CD14-positive monocyte (primary cell): ENCODE measurements at places on chromosomes 5 and 9.
A peak's percentile ranks its signal among the peaks of the same experiment; 100 is the strongest.

- no peak for DNase-seq
Observed at GRCh38 chr9:110414471-110414870, 76.8 kb upstream of the TXNDC8 start.

GRCh38 chr9:110908894-110909293 is 129.4 kb downstream of the LPAR1 start:
- DNase-seq, result no peak

DNA sequence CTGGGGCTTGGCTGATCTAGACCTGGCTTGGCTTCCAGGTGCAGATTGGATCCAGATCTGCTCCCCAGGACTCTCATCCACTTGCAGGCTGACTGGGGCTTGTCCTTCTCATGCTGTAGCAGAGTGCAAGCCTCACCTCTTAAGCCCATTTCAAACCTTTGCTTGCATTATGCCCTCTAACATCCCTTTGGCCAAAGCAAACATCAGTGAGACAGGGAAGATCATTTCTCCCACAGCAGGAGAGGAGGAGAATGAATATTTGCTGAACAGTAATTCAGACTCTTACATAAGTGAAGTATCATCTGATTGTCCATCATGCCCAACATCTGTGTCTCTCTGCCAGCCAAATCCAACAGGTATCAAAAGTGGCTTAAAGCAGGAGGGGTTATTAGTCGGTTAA is 194.9 kb downstream of the C9orf152 start:
- DNase-seq, result no peak

- DNase-seq, result no peak
Observed at GRCh38 chr5:131786036-131786435, 10.8 kb downstream of the FNIP1 start.

- no peak for DNase-seq
Observed at GRCh38 chr5:143046314-143046713, 276.1 kb downstream of the ARHGAP26 start.

DNA sequence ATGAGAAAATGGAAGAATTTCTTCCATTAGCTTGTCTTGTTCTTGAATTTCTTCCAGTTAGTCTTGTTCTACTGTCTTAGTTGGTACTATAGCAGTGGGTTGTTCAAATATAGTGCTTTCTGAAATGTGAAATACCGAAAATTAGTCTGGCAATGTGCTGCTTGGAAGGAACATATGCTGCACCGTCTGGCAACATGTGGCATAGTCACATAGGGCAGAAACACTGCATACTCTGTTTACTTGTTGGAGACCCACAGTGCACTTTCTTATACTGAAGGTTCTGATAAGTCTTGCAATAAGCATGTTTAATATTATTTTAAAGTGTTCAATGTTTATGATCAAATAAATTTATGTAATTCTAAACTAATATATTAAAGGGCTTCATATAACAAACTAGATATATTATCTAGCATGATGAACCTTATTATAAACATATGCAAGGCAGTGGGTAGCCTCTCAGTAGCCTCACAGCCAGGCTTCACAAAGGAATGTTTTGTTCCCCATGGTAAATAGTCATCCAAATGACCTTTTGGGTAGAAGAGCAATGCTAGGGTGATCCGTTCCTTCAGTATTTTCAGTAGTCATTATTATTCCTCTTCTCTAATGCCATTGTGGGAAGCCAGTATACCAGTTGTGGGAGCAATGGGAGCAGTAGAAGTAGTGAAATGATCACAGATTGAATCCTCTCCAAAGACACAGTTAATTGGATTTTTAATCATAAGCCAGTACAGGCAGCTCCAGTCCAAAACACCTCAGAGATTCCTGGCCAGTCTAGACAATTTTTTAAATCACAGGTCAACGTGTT is 1106.7 kb downstream of the DTWD2 start:
- DNase-seq, result no peak

GRCh38 chr9:101068696-101069095 is 40.2 kb downstream of the PLPPR1 start:
- DNase-seq, result no peak

- peak; percentile 4 for DNase-seq
Observed at GRCh38 chr5:114418176-114419066, 56.6 kb downstream of the KCNN2 start.
